ENCODE measurements at places on chromosomes 5 and 9.

DNA sequence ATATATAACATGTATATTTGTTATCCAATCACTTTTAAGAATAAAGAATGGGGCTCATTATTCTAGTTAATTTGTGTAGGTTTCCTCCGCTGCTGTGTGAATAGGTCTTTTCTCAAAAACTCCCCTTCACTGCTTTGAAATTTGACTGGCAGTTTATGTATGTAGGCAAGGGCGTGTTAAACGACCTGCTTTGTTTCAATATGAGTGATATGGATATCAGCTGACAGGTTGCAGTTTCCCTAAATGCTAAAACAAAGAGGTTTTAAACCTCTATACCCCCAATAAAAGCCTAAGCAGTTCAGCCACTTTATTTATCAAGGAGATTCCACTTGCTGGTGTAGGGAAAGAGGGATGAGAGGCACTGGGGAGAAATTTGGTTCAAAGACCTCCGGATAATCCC lies 159.6 kb downstream of the TMEM167A start:
- no peak for DNase-seq

GRCh38 chr9:3014178-3014577 lies 170.3 kb upstream of the PUM3 start:
- DNase-seq: no peak

DNA sequence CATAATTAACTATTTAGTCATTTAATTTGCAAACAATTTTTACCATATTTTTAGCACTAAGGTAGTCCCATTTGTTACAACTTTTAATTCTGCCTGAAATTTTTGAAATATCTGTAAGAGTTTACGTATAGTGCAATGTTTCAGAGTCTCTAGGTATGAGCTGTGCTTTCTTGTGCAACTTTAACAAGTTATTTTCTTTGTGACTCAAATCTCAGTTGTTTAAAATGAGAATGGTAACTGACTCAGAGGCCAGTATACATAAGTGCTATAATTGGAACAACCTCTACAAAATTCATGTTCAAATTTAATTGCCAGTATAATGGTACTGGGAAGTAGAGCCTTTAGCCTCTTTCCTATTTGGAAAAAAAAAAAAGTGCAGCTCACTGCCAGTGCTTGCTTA lies 14.2 kb upstream of the ZNF883 start:
- DNase-seq: no peak

GRCh38 chr5:82918311-82919031 lies 158.7 kb downstream of the TMEM167A start:
- DNase-seq: no peak

DNA sequence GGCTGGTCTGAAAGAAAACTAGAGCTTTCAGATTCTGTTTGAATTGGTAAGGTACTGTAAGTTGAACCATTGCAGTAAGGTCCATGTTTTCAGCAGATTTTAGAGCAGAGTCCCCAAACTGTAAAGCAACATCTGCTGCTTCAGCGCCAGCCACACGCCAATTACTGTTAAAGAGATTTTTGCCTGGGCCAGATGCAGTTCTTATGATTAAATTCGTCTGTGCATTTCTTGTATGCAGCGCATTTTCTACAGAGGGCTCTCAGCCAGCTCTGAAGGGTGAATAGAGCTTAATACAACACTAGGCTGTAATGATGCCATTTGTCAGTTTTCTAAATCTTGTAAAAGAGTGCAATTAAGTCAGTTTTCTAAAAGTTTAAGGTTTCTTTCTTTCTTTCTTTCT lies 246.3 kb downstream of the COX7C start:
- DNase-seq: no peak

- DNase-seq: no peak
Observed at GRCh38 chr5:93510626-93511380, 70.2 kb downstream of the NR2F1-AS1 start.

DNA sequence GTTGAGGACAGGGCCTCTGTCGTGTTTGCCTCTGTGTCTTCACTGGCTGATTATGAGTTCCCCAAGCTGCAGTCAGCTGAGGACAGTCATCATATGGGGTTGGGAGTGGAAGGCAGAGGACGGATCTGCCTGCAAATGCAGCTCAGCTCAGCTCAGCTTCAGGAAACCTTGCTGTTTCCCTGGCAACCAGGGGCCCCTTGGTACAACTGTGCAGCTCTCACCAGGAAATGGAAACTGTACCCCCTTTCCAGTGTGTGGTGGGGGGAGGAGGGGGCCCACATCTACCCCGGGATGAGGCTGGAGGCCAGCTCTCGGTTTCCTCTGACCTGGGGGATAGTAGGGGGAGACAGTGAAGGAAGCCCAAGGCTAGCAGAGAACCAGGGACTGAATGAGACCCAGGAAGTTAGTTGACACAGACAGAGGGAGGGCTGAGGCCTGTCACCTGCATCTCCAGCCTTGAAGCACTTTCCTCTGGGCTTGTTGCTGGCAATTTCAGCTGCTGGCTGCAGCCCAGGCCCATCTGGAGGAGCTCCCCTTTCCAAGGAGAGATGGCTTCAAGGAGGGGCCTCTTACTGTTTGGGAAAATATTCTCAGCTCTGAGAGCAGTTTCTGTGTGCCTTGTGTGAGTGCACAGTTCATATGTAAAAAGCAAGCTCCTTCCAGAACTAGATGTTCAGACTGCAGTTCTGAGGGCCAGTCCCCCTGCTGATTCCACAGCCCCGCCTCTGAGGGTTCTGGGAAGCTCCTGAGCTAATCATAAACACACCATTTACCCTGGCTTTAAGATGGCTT lies 6.9 kb downstream of the ANXA6 start:
- no peak for DNase-seq

- DNase-seq: no peak
Observed at GRCh38 chr5:1468247-1468612, 23.0 kb upstream of the SLC6A3 start.

- DNase-seq: no peak
Observed at GRCh38 chr9:27715651-27716050, 142.4 kb upstream of the C9orf72 start.
